D721Med (cell line): ENCODE measurements at places on chromosomes 1 and 21.

DNA sequence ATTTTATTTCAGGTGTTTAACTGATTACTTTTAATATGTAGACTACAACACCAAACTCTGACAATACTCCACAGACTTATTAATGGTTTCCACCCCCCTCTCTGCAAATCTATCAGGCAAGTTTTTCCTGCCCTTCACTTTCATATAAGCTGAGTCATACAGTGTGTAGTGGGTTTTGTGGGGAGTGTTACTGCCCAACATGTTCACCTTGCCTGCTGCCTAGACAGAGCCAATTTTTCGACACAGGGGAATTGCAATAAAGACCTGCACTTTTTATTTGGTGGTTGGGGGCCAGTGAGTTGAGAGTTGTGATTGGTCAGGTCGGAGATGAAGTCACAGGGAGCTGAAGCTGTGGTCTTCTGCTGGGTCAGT, 119.7 kb downstream of the PPIAL4G start:
- no peak for DNase-seq

DNA sequence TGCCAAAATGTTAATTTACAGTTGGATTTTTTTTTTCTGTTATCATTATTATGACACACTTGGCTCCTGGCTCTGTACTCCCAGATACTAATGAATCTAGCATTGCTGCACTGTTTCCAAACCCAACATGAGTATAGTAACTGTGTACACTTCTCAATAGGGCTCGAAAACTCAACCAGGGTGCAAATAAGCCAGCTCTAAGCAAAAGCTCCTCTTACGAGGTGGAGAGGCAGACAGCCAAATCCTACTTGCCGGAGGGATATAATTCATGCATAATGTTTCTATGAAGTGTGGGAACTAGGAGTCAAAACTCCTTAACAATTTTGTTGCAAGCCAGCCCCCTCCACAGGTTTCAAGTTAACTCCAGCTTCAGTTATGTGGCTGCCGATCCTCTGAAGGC, 510.4 kb upstream of the ZP4 start:
- DNase-seq, result no peak

DNA sequence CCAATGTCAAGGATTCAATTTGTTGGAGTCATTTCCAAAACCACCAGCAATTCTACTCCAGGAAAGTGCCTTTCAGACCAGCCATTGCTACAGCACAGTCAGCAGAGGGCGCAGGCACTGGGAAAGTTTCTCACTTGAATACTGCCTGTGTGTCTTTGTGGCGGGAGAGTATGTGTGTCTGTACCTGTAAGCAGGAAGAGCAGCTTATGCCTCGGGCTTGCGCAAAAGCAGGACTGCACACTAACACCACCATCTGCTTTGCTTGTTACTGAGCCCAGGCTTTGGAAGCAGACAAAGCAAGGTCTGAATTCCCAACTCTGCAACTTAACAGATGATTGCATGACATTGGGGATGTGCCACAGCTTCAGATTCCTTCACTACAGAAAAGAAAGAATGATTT, 7.0 kb upstream of the CTSE start:
- no peak for DNase-seq

- no peak for DNase-seq
Measured at GRCh38 chr1:111201275-111202090, 1.0 kb upstream of the DENND2D start.

DNA sequence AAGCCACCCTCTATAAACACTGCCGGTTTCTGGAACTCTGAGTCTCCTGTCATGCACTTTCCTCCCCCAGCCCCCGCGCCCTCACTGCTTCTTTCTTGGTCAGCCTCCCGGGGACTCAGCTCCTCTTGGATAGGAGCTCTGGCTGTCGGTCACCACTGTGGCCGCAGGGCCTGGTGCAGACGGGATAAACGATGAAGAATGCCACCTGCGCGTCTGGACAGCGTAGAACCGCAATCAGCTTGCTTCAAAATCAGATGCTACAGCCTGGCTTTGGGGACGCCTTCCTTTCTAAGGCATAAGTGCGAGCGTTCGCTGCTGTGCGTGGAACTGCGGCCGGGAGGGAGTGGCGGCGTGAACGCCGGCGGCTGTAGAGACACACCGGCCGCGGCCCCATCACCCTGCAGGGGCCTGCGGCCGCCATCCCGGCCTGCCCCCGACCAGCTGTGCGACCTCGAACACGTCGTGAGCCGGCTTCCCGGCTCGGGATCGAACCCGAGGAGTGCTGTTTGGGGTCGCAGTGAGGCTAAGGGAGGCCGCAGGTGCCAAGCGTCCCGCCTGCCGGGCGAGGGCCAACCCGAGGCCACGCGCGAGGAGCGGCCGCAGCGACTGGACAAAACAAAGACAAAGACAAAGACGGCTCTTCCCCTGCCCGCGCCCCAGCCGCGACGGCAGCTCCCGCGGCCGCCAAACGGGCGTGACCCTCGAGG, 688 bp downstream of the PTTG1IP start:
- no peak for DNase-seq

DNA sequence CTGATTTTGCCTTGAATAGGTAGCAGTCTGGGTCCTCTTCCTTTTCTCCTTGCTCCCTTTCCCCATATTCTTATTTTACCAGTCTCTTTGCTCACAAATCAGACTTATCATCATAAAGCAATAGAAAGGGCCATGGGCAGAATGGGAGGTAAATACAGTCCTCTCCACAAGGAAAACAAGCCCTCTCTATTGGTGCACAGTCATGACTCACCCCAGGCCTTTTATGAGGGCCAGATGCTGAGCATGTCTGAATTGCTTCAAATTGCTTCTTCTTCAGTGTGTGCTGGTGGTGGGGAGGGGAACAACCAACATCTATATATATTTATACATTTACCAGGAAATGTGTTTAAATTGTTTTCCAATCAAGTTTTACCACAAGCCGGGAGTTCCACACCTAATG, 75.2 kb downstream of the GFI1 start:
- DNase-seq, result no peak

DNA sequence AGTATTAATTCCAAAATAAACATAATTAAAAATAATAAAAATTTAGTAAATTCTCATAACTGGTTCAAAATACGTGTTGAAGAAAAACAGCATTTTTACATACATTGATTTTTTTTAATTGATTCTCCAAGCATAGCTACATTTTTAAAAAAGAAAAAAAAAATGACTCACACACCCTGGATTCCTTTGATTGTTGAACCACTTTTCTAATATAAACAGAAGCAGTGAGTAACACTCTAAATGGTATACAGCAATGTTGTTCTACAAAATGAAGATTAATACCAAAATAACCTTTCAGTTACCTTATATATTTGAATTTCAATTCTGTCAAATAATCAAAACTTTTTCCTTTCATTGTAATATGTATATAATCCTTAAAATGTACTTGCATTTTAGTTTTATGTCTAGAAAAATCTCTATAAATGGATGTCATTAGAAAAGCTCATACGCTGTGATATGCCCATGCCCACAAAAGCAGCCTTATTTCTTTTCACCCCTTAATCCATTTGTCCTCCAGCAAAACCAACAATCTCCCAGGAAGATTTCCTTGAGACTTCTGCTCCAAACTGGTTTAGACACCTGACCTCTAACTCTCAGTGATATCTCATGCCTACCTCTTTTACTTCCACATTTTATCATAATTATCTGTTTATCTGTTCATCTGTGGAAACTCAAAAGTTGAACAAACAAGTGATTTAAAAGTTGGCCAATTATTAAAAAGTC, 246.4 kb upstream of the NR5A2 start:
- DNase-seq, result no peak
